ENCODE measurements at places on chromosomes 7 and 10.

GRCh38 chr7:21867816-21868575 lies 77.7 kb downstream of the CDCA7L start:
- DNase-seq = no peak

GRCh38 chr7:35405461-35405860 lies 151.6 kb upstream of the TBX20 start:
- no peak for DNase-seq

DNA sequence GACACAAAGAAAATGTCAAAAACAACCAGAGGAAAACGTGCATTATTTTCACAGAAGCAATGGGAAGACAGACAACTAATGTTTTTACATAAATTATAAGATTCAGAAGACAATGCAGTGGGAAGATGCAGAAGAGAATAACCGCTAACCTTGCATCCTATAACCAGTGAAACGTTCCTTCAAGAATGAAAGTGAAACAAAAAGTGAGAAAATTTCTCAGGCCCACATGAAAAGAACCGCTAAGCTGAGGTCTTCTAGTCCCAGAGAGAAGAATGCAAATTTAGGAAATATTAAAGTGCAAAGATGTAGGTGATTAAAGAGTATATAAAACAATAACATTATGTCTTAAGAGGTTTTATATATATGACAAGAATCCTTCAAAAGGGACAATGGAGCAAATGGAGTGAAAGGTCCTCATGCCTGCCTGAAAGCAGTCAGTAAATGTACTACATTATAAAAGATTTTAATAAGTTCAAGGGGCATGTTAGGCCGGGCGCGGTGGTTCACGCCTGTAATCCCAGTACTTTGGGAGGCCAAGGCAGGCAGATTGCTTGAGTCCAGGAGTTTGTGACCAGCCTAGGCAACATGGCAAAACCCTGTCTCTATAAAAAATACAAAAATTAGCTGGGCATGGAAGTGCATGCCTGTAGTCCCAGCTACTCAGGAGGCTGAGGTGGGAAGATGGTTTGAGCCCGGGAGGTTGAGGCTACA lies 43.1 kb upstream of the DDC start:
- no peak for DNase-seq

GRCh38 chr10:75451831-75452230 lies 20.4 kb downstream of the LRMDA start:
- DNase-seq = no peak

- no peak for DNase-seq
These were observed 552.2 kb upstream of the ANKRD30A start for GRCh38 chr10:36573246-36573645.

DNA sequence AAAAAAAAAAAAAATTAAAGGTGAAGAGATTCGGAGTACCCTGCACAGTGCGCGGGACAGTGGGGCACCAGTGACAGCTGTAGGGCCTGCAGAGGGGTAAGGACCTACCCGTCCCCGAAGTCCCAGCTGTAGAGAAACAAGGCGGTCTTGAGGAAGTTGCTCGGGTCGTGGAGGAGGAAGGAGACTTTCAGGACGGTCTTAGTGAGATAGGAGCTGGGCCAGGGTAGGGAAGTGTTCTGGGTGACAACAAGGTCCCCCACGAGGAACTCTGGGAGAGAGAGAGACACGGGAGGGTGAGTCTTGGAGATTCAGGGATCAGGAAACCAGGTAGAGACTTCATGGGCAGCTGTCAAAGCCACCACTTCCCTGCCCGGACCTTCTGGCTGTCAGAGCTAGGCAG lies 9.7 kb downstream of the TMEM130 start:
- DNase-seq = no peak

DNA sequence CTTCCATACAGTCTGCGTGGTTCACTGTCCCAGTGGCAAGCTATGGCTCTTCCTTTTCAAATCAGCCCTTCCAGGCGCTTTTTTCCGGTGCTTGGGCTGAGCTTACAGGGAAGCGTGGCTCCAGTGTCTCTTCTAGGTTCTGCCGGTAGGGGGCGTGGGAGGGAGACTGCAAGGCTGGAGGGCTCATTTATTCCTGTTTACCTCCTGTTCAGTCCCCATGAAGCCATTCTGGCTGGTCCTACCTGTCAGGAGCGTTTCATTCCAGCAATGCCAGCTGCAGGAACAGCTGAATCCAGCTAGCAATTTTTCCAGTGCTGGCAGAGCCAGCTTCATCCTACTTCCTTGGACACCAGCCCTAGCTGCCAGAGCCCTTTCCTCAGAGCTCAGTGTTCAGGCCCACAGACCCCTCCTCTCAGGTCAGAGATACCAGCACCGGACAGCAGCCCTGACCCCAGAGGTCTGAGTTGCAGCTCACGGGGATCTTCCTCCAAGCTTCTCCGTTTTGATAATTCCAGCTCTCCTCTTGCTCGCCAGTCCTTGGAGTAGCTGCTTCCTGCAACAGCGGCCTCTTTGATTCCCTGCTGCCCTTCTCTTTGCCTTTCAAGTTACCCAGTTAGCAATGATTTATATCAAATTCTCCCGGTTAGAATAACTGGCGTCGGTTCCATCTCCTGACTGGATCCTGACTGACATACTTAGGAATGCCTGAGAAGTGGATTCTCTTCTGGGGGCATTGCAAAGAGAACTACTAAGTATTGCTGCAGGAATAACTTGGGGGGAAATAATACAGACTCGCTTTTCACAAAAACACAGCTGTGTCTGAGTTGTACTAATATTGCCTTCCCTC lies 129.8 kb downstream of the FRMD4A start:
- DNase-seq = no peak

DNA sequence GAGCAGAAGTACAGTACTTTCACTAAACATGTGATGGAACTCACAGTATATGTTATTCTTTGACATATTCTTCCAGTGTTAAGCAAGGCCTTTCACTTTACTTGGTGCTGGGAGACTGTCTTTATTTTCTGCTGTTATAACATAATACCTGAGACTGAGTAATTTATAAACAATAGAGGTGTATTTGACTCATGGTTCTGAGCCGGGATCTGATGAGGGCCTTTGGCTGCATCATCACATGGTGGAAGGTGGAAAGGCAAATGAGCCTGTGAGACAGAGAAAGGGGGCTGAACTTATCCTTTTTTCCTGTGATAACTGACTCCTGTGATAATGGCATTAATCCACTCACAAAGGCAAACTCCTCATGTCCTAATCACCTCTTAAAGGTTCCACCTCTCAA lies 1.4 kb downstream of the SUPV3L1 start:
- no peak for DNase-seq

- DNase-seq = no peak
These were observed 3.1 kb upstream of the KIAA1217 start for GRCh38 chr10:24205821-24206220.

GRCh38 chr7:47100817-47101435 lies 481.0 kb downstream of the TNS3 start:
- DNase-seq = no peak

GRCh38 chr7:138945154-138945553 lies 36.0 kb downstream of the KIAA1549 start:
- no peak for DNase-seq

DNA sequence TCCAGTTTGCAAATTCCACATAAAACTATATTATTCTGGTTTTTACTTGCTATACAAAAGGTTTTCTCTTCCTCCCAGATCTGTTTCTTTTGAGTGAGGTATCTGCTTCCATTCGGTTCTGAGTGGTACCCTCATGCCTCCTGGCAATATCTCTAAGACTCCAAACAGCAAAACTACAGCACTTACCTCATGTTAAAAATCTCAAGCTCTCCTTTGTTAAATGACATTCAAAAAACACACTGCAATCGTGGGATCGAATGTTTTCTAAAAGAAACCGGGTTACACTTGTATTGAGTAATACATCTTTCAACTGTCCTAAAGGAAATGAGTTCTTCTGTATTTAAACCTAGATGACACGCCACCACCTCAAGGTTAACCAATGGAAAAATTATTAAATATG lies 11.1 kb downstream of the YWHAG start:
- DNase-seq = no peak

GRCh38 chr7:45579391-45579801 lies 5.2 kb downstream of the ADCY1 start:
- DNase-seq = no peak

- no peak for DNase-seq
These were observed 110.2 kb downstream of the OR13A1 start for GRCh38 chr10:45204954-45205775.

DNA sequence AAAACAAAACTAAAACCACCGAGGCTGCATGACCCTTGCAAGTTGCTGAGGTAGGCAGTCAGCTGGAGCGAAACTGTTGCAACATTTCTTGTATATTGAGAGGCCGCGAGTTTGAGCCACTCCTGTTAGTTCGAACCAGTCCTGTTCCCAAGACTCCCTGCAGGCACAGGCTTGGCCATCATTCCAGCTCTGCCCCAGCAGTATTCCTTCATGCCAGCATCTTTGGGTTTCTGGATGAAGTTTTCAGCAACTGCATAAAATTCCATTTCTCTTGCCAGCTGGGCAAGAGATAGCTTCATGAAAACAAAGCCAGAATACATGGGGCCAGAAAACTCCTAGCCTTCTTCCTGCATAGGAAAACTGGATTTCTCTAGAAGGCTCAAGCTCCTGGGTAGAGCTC lies 207.6 kb downstream of the FRMD4A start:
- DNase-seq = no peak

GRCh38 chr7:97204821-97205220 lies 87.3 kb downstream of the SDHAF3 start:
- DNase-seq = no peak

- no peak for DNase-seq
These were observed 40.8 kb upstream of the STEAP4 start for GRCh38 chr7:88347517-88347916.

DNA sequence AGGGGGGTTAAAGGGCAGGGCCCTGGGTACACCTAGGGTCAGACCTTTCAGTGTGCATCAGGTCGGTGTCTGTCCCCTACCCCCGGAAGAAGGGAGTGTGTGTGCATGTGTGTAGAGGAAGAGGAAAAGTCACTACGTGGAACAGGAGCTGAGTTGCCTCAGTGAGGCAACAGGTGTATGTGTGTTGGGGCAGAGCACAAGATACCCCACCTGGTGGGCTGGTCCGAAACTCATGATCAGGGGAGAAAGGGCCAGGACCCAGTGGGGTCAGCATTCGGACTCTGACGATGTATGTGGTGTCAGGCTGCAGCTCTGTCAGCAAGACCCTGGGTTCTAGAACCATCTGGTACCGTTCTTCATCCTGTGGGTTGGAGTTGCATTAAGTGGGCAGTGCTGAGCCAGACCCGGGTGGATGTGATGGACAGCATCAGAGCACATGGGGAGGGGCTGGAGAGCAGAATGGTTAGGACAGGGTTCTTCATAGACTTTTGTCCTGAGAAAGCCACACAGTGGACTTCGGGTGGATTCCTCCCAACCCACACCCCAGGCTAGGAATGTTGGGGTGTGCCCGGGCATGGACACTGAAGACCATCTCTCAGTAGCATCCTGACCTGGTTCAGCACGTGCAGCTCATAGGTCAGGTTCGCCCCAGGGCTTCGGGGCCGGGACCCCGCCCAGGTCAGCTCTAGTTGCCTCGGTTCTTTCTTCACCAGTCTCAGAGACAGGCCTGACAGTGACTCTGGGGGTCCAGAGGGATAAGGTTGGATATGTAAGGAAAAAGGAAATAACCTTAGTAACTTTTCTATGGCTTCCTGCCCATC lies 10.7 kb downstream of the EPHA1 start:
- DNase-seq = peak; percentile 15

- no peak for DNase-seq
These were observed 26.8 kb downstream of the CFAP69 start for GRCh38 chr7:90271753-90272152.

- no peak for DNase-seq
These were observed 942.9 kb downstream of the NRG3 start for GRCh38 chr10:82817676-82818422.

- no peak for DNase-seq
These were observed 32.4 kb upstream of the HIBADH start for GRCh38 chr7:27695096-27695495.

GRCh38 chr10:122468926-122469781 lies 7.8 kb downstream of the HTRA1 start:
- DNase-seq = no peak

All from omental fat pad (tissue), 4 donors.